T-helper 2 cell (primary cell): ENCODE measurements at places on chromosomes 5 and 9.

GRCh38 chr5:60585618-60586017, 114.3 kb downstream of the DEPDC1B start:
- no peak for DNase-seq

GRCh38 chr5:160919626-160920025, 67.6 kb upstream of the ATP10B start:
- DNase-seq, result no peak

GRCh38 chr5:72465601-72466563, 41.3 kb downstream of the ZNF366 start:
- no peak for DNase-seq

GRCh38 chr5:159971931-159972461, 36.9 kb upstream of the TTC1 start:
- no peak for DNase-seq

GRCh38 chr9:78552802-78553201, 255.9 kb downstream of the PSAT1 start:
- DNase-seq, result no peak

GRCh38 chr9:109115931-109116526, 3.7 kb downstream of the TMEM245 start:
- no peak for DNase-seq
